ENCODE measurements at places on chromosomes 13 and 19.

DNA sequence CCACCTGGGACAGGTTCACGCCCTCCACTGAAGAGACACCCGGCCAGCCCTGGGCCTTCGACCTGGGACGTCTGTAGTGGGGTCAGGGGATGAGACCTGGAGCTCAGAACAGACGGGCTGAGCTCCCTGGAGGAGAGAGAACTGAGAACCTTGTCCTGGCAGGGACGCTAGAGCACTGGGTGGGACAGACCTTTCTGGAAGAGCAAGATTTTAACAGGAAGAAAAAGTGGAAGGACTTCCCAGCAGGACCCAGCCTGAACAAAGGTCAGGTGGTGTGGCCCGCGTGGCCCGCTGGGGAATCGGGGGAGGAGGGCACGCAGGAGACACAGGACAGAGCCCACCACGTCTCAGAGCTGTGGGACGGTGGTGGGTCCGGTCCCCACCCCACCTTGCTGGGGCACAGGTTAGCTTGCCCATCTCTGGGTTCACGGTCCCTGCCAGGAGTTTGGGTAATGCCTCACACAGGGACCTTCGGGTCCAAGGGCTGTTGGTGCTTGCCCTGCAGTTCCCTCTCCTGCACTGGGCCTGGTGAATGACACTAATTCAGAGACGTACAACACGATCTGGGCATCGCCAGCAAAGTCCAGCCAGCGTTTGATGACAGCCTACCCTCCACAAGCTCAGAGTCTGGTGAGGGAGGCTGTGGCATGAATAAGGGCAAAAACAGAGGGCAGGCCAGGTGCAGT lies 1.2 kb upstream of the EFNA2 start:
- DNase-seq: no peak

DNA sequence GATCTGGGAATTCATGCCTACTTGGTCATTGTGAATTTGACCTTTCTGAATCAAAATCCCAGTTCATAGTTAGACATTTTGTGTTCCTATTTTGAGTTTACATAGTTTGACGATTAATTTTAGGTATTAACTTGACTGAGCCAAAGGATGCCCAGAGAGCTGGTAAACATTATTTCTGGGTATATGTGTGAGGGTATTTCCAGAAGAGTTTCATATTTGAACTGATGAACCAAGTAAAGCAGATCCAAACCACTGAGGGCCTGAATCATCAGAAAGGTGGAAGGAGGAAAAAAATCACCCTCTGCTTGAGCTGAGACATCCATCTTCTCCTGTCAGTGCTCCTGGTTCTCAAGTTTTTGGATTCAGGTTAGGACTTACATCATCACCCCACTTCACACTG lies 116.6 kb downstream of the CYSLTR2 start:
- no peak for DNase-seq

GRCh38 chr19:31089681-31090080 lies 259.6 kb downstream of the TSHZ3 start:
- no peak for DNase-seq

- DNase-seq: no peak
These were observed 157.5 kb downstream of the DNAJC15 start for GRCh38 chr13:43180837-43181236.

Measured in pulmonary artery endothelial cell (primary cell).